ENCODE measurements at places on chromosomes 1 and 21.

DNA sequence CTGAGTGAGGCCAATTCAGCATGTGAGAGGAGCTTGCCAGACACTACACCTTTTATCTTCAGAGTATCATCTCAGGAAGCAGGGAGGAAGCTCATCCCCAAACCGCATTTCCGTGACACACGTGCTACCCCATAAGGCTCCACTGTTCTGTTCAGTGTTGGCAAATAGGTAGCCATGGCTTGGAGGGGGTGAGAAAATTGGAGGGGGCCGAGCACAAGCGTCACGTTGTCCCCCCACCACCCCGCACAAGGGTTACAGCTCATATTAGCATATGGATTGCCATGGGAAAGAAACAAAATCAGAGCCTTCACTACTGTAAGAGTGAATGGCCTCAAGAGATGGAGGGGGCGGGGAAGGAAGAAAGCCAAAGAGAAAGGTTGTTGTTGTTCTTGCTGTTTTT is 46.7 kb downstream of the OLIG1 start:
- no peak for DNase-seq

- DNase-seq = no peak
These were observed 16.0 kb downstream of the RBBP4 start for GRCh38 chr1:32666901-32667566.

DNA sequence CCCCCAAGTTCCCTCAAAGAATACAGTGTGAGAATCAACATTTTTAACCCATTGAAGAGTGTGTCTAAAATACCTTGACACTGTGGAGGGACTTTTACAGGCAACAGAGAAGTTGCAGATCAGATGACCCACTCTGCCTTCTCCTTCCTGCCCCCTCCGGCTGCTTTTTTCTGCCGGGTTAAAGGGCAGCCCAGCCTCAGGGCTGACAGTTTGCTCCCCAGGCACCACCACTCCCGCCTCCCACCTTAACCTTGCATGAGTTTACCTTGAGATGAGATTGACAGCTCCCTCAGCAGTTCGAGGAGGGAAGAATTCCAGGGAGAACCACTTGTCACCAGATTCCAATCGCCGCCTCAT is 3.2 kb downstream of the MTHFR start:
- no peak for DNase-seq

DNA sequence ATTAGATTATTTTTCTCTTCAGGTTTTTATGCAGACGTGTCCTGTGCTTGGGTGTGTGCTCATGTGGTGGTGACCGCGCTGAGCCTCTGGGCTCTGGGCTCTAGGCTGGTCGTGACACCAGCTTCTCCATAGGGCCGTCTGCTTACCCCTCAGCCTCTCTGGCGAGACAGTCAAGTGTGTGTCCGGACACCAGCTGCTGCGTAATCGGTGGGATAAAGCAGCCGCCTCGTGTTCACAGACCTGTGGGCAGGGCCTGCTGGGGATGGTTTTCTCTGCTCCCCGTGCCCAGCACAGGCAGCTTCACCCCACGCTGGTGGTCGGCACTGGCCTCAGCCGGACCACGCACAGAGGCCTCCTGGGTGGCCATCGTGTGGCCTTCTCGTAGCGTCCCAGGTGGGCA is 33.6 kb upstream of the DIP2A start:
- no peak for DNase-seq

- DNase-seq = no peak
These were observed 1888.6 kb downstream of the MRPL39 start for GRCh38 chr21:23718446-23719285.

- DNase-seq = no peak
These were observed 47.1 kb downstream of the KANK4 start for GRCh38 chr1:62271948-62272728.

DNA sequence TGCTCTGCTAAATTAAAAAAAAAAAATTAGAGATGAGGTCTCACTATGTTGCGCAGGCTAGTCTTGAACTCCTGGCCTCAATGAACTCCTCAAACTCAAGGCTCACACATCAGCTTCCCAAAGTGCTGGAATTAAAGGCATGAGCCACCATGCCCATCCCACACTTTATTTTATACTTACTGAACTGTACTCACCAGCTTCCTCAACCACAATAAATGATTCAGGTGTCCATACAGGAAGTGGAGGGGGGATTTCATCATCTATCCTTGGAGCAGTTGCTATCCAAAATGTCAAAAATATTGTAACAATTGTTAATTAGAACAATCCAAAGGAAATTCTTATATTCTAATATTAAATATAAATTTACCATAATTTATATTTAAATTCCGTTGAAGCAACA is 22.4 kb upstream of the RSBN1 start:
- no peak for DNase-seq

GRCh38 chr1:89951766-89952604 is 42.9 kb upstream of the ZNF326 start:
- no peak for DNase-seq

DNA sequence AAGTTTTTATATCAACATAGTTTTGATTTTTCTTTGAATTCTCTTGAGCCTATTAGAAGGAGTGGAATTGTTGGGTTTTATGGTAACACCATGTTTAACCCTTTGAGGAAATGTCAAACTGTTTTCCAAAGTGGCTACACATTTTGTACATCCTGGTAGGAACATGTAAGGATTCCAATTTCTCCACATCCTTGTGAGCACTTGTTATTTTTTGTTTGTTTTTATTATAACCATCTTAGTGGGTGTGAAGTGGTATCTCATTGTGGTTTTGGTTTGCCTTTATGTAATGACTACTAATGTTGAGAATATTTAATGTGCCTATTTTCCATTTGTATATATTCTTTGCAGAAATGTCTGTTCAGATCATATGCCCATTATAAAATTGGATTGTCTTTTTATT is 120.5 kb downstream of the FGGY start:
- no peak for DNase-seq

DNA sequence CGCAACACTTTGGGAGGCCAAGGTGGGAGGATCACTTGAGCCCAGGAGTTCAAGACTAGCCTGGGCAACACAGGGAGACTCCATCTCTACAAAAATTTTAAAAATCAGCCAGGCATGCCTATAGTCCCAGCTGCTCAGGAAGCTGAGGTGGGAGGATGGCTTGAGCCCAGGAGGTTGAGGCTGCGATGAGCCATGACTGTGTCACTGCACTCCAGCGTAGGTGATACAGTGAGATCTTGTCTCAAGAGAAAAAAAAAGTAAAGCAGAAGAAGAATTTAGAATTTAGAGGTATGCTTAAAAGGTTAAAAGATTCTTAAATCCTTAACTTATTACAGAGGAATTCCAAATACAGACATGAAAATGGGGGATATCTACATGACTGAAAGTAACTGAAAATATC is 79.5 kb downstream of the SMYD3 start:
- no peak for DNase-seq

- no peak for DNase-seq
These were observed 46.1 kb downstream of the PKN2 start for GRCh38 chr1:88730132-88730675.

DNA sequence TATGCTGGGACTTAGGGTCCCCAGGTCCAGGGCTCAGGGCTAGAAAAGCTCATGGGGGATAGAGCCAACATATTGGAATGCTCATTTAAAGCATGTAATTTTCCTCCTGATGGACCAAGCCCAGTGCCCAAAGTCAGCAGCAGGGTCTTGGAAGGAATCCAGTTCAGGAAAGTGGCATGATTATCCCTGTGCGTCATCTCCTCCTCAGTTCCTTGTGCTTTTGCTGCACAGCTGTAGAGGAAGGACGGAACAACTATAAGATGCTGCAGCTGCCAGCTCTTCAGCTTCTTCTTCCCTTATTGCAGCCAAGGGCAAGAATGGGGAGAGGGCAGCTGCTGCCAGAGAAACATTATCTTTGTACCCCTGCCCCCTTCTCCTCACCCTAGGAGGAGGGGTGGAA is 58.4 kb downstream of the OVGP1 start:
- DNase-seq = no peak

DNA sequence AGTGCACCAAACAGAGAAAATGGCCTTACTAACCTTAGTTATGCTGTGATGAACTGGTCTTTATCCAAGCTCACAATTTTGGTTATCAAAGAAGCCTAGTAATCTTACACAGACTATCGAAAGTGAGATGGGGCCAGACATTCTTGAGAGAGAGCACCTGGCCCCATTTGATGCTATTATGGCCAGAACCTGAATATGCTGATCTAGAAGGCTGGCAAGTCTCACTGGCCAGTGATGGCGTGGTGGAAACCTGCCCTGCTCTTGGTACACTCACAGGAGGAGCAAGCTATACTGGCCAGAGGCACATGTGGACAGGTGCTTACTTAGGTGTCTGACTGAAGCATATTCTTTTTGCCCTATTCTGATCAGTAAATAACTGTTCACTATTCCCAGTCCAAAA is 357.8 kb upstream of the ZRANB2 start:
- no peak for DNase-seq

- DNase-seq = no peak
These were observed 87.5 kb downstream of the FGGY start for GRCh38 chr1:59384443-59384842.

DNA sequence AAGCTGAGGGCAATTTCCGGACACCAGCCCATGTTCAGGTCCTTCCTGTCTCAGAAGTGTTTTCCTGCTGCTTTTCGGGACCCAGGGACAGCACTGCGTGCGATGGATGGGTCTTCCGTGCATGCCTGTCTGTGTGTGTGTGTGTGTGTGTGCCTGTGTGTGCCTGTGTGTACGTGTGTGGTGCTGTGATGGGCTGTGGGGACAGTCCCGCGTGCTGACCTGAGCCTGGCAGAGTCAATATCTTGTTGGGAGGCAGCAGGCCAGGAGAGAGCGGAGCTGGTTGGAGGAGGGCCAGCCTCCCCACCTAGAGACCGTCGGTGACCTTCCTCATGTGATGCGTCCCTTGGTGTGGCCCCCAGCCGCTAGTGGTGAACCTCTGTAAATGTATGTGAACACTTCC is 13.7 kb downstream of the SKI start:
- no peak for DNase-seq

- no peak for DNase-seq
These were observed 101.6 kb downstream of the TLR5 start for GRCh38 chr1:223041481-223041880.

DNA sequence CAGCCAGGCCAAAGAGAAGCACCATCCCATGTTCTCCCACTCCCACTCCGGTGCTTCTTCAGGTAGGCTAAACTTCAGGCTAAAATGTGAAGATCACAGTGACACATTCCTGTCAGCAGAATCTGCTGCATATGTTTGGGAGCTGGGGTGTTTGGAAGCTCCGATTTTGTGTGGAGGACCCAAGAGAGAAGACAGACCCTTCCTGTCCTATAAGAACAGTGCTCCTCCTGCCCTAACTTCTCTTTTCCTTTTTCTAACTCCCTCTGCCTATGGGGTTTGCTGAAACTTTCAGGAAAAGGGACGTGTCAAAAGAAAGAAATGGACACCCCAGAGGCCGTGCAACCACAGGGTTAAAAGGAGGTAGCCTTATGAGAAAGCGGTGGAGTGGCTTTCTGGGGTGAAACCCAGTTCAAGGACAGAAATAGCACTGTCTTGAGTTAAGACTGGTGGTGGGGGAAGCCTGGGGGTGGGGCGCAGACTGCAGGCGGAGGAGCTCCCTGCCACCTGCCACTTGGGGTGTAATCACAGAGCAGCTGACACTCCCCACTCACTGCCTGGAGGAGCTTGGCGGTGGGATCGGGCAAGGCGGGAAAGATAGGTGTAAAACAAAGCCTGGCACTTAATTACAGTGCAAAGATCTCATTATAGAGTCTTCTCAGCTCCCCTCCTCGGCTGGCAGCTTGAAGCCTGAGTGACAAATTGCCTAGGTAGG is 645 bp upstream of the TLR5 start:
- no peak for DNase-seq

GRCh38 chr1:155309423-155310021 is 856 bp downstream of the FDPS start:
- no peak for DNase-seq

DNA sequence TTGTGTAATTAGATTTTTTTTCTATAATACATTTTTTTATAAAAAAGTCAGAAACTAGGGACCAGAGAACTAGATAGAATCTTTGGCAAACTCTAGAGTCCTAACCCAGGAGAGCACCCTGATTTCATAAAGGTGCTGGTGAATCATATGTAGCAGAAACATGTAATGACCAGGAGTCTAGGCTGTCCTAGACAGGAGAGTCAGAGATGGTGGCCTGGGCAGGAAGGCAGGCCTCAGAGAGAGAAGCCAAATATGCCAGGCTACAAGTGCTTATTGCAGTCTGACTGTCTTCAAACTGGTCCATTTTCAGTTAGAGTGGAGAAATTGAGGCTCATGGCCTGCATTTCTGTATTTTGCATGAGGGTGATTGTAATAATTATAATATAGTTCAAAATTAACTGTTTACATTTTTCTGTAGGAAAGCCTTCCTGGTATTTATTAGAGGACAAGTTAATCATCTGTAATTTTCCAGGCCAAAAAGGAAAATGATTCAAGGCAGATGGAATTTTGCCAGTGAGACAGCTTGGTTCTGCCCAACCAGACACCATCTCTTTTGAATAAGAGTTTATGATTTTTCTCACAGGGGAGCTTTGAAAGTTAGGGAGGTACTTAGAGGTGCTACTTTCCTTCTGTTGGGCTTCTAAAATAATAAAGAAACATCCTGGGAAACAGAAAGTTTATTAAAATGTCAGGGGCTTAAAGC is 129.8 kb downstream of the S1PR1 start:
- no peak for DNase-seq

DNA sequence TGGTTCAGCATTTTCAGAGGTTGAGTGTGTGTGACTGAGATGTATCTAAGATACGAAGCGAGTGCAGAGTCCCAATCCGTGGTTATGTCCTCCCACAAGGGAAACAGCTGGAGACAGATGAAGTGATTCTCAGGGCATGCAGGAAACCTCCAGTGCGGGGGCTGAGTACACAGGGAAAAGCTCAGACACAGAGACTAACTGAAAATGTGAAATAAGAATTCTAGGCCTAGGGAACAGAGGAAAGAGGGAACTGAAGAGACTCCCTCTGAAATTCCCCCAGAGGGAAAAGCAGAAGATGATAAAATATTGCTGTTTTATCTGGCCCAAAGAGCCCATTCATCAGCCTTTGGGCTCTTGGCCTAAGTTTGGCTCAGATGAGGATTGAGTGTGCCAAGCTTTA is 116.8 kb downstream of the LRRC53 start:
- DNase-seq = no peak

DNA sequence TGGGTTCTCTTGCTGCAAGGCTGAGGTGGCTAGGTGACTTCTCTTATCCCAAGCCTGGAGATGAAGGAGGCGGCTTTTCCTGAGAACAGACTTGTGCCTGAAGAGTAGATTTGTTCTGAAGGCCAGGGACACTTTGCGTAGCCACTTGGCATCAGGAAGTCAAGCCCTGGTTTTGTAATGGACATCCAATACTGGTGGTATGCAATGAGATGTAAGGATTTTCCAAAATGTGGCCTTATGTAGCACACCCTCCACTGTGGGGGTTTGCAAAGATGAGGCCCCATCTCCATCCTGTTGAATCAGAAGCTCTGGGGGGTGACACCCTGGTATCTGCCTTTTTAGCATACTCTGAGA is 124.5 kb upstream of the IPO9 start:
- no peak for DNase-seq

DNA sequence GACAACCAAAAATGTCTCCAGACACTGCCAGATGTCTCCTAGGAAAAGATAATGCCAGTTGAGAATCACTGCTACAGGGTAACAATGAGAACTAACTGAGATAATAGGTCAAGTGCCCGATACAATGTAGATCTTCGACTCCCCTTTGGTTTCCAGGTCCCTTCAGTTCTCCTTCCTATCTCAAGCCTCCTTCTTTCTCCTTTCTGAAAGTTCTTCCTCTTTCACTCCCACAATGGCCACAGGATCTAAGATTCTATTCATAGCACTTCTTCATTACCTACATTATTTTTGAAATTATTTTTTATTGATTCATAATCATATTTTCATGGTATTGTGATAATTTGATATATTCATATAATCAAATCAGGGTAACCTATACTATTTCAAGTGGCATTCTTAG is 6.3 kb downstream of the PFDN2 start:
- DNase-seq = no peak

Measured in iPS DF 6.9 (cell line).